Stimulated activated CD8-positive, alpha-beta memory T cell treated with anti-CD3 and anti-CD28 coated beads, Interleukin-4, amount 100 ng/mL, for 1 hour (primary cell): ENCODE measurements at places on chromosomes 5 and 9.

DNA sequence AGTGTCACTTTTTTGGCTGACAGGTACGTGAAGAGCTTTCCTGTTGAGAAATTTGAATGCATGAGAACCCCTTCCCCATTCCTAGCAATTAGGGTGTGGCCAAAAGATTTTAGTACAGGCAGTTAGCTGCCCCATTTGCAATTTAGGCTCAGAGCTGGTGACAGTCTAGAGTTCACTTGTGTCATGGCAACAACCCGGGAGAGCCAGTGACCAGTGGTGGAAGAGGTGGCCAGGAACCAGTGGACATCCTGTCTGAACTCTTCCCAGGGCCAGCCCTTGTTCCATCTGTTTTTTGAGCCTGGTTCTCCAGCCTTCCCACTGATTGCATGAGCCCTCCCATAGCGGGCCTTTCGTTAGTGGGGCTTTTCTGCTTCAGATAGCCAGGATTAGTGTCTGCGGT is 2.5 kb upstream of the NEUROG1 start:
- DNase-seq: no peak

GRCh38 chr5:142179776-142180387 is 71.3 kb downstream of the NDFIP1 start:
- no peak for DNase-seq

GRCh38 chr9:131621551-131622358 is 76.4 kb downstream of the PRRT1B start:
- DNase-seq: no peak

- DNase-seq: no peak
Observed at GRCh38 chr5:67292201-67292940, 95.8 kb upstream of the CD180 start.

DNA sequence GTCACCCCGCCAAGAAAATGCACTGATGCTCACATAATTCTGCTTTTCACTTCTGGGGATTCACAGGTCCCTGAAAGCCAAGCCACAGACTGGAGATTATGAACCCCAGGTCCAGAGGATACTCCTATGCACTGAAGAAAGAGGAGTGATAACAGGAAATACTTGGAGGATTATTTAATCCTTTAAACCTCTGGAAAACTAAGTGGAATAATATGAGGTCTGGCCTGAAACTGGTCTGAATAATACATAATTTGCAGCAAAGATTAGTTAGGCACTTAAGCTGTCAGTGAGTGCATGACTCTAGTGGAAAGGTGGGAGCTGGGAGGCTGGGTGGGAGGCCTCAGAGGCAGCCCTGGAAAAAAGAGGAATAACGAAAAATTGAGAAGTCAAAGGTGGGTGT is 45.7 kb downstream of the MARCHF3 start:
- DNase-seq: no peak

GRCh38 chr9:79043916-79044315 is 527.8 kb upstream of the TLE4 start:
- DNase-seq: no peak

GRCh38 chr9:116668970-116669695 is 18.0 kb upstream of the TRIM32 start:
- DNase-seq: no peak

GRCh38 chr9:114385397-114386181 is 2.2 kb downstream of the AKNA start:
- DNase-seq: peak; percentile 76

DNA sequence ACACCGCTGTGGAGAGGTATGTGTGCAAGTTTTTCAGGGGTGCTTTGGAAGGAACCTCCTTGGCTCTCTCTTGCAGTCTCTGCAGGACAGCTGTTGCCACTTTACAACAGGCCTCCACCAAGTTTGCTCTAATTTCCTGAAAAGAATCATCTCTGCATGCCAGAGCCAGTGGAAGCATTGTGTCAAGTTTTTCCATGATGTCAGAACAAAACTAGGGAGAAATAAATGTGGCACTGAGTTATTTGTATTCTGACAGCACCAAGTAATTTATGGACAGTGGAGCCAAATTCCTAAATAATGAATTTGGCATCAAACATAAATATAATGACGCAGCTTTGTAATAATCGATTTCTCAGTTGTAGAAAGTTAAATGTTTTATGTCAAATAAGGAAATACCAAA is 146.9 kb downstream of the KIAA0825 start:
- DNase-seq: no peak

DNA sequence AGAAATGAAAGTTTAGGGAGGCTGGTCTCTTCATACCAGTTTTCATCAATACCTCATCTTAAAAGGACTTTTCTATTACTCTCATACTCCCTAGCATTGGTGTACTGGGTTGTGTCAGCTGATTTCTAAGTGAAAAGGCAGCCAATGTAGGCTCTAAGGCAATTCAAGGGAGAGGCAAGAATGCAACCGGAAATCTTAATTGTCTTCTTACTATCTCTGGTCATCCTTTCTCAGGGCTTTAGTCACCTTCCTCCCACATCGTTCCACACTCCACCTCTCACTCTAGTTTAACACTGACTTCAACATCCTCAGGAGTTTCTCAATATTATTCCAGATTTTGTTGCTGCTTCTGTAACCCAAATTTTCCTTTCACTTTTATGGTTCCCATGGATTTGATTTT is 281.8 kb upstream of the RFX3 start:
- DNase-seq: no peak

DNA sequence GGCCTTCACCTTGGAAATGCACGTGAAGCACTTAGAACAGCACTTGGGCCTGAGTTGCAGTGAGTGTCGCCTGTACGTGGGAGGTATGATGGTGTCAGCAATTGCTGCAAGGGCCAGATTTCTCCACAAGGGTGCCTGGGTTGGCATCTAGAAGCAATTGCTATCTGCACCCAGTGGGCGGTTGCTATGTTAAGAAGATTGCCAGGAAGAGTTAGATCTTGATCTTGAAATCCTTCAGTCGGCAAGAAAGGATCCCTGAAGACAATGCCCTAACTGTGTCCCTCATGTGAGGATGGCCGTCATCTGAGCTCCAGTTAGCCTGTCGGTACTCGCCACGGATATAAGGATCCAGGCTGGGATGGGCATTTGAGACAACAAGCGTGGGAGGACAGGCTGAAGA is 62.9 kb downstream of the MAMDC2 start:
- no peak for DNase-seq

DNA sequence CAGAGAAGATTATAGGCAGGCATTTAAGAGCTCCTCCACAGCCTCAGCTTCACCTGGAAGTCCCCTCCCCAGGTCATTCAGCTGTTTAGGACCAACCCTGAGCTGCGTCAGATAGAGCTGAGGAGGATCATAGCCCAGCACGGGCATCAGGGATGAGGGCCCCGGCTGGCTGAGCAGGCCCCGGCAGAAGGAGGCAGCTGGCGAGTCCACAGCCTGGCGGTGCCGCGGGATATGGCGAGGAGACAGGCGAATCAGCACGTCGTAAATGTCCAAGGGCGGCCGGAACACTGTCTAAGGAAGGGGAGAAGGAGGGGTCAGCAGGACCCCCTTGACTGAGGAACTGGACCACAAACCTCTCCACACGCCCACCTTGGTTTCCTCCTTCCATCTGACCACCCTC is 10.6 kb downstream of the NOL6 start:
- DNase-seq: no peak

GRCh38 chr9:133779081-133779480 is 40.9 kb upstream of the SARDH start:
- no peak for DNase-seq

- no peak for DNase-seq
Observed at GRCh38 chr9:112059145-112059965, 115.7 kb downstream of the SUSD1 start.

DNA sequence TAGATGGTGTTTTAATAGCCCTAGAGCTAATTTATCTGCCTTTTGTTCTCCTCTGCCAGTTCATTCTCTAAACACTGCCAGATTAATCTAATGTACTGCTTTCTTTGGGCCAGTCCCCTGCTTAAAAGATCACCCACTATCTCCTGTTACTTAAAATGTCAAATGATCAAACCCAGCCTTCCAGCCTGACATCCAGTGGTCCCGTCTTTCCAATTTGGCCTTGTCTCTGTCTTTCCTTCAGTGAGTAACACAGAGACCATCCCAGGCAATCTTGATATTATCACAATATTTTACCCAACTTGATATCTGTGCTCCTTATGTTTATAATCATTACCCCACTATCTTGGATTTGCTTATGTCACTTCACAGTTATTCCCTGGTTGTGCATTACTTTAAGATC is 12.0 kb downstream of the PRR16 start:
- no peak for DNase-seq

DNA sequence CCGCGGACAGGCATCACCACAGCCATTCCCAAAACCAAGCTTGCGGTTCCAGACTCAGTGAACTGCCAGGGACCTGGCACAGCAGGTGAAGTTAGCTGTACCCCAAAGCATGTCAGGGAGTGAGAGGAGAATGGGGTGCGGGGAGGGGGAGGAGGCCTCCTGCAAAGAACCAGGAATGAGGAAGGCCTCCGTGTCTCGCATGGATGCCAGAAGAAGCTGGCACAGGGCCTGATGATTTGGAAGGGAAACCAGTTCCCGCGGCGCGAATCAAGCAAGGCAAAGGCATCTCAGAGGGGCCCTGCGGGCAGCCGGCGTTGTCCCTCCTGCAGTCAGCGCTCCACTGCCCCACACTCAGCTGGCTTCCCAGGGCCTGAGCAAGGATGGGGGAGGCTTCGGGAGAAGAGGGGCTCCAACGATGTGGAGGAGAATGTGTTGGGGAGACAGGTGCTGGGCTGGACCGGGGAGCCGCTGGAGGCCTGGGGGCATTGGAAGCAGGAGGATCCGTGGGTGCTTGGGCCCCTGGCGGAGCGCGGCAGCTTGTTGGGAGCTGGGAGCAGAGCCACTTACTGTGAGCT is 14.6 kb downstream of the SLC9A3 start:
- DNase-seq: no peak

- DNase-seq: no peak
Observed at GRCh38 chr9:694403-695154, 146.9 kb upstream of the DMRT1 start.

GRCh38 chr5:139446956-139447779 is 7.8 kb upstream of the DNAJC18 start:
- DNase-seq: no peak

- no peak for DNase-seq
Observed at GRCh38 chr9:76964612-76965011, 54.8 kb upstream of the FOXB2 start.

- DNase-seq: no peak
Observed at GRCh38 chr9:136377341-136378169, 4.1 kb upstream of the CARD9 start.

DNA sequence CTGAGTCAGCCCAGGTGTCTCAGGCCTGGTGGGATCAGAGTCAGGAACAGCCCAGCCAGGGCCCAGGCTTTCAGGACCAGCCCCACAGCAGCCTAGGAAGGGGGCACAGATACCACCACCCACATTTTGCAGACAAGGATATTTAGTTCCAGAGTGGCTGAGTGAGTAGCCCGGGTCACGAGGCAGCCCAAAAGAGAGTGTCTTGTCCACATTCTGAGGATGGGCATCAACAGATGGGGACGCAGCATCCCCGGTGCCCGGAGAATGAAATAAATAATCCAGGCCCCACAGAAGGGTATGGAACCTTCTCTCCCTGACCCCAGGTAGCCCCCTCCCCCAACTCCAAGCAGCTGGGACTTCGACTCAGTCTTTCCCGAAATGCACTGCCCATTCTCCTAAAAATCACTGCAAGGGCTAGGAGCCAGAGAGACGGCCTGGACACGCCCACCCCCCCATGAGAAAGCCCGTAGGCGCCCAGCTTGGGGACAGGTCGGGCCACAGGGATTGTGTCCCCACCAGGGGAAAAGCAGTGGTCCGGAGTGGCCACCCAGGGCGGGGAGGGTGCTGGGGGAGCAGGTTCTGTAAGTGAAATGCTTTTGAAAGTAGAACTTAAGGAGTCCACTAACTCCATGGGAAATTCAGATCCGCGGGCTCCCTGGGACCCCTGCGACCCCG is 6.9 kb downstream of the LHX3 start:
- DNase-seq: no peak

- no peak for DNase-seq
Observed at GRCh38 chr5:14086261-14086660, 56.9 kb upstream of the TRIO start.

DNA sequence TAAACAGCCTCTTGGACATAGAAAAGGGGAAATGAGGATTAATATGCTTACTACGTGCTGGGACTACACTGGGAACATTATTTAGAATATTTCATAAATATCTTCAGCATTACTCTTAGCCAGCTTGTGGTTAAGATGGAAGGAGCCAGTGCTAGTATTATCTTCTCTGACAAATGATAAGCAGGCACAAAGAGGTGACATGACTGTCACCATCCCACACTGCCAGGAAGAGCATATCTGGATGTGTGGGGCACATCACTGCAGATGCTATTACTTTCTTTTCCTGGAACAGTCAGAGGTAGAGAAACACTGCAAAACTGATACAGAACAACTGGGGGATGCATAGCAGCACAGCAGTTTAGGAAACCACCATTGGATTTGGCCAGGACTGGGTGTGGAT is 281.0 kb upstream of the TNC start:
- no peak for DNase-seq

GRCh38 chr5:57085306-57086081 is 88.4 kb upstream of the GPBP1 start:
- DNase-seq: no peak

DNA sequence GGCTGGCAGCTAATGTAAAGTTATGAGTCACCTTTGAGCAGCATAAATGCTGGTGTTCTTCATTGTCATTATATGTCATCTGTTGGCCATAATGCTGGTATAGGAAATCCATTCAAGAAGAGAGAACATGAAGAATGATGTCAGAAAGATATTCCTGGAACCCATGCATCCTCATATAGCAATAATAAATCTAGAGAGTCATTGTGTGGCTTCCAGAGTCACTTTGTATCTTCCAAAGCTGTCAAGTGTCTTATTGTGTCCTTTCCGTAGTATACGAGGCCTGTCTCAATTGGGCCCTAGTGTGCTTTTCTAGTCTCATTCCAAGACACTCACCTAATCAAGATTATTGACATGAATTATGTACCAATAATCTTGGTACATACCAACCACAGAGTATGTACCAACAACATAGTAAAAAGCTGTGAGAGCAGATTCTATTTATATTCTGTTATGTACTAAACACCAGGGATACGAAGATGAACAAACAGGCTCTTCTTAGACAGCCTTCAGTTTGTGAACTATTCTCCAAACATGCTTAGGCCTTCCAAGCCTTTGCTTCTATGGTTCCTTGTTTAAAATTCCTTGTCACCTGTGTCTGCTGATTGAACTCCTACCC is 110.1 kb downstream of the ERCC6L2 start:
- no peak for DNase-seq

DNA sequence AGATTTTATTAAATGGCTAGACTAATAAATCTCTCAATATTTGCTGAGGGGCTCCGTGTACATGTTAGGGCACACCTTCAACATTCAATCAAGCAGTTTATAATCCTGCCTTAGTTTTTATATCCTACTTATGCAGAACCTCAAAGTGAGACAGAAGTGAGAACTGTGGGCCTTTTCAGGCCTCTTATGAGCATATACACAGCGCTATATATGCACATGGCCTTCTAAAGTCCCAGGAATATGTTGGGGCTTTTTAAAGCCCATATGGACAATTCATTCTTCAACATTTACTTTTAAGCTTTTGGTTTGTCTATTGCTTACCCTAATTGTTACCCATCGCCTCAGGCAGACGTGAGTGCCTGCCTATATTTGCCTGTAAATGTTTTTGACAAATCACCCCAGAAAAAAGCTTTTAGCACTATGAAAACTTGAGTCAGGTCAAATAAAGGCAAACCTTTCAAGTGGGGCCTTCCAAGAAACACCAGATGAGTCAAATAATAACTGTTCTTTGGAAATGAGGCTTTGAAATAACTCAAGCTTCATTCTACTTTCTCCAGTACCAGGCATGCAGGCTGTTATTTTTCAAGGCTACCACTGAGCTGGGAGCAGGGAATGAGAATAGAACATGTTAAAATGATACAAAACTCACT is 58.2 kb downstream of the ESM1 start:
- no peak for DNase-seq
